ENCODE measurements at places on chromosomes 16 and 17.

- no peaks in the 10 kb centered on the region for H3K27me3 ChIP-seq
- no peaks in the 10 kb centered on the region for H3K4me1 ChIP-seq
- no peak overlapping the region for H3K4me3 ChIP-seq
- no peaks in the 10 kb centered on the region for H3K36me3 ChIP-seq
Observed at GRCh38 chr17:155576-155975, 18.2 kb downstream of the SCGB1C2 start.

GRCh38 chr16:66408163-66409048, 18.7 kb upstream of the BEAN1 start:
- peaks cover 20% of the 10 kb centered on the region for H3K27me3 ChIP-seq
- peak overlapping the region; percentile 89 for H3K4me3 ChIP-seq
- peaks cover 7% of the 10 kb centered on the region for H3K36me3 ChIP-seq
- H3K4me1 ChIP-seq: peaks cover 18% of the 10 kb centered on the region
- no peak for DNase-seq

GRCh38 chr16:4954714-4955113, 3.4 kb upstream of the SEC14L5 start:
- DNase-seq: no peak
- no peak overlapping the region for H3K27ac ChIP-seq
- H3K27me3 ChIP-seq: peaks cover 29% of the 10 kb centered on the region
- H3K36me3 ChIP-seq: no peaks in the 10 kb centered on the region

GRCh38 chr17:17666111-17666714, 15.0 kb upstream of the RAI1 start:
- H3K36me3 ChIP-seq: no peaks in the 10 kb centered on the region
- peaks cover 2% of the 10 kb centered on the region for H3K27me3 ChIP-seq
- DNase-seq: no peak

DNA sequence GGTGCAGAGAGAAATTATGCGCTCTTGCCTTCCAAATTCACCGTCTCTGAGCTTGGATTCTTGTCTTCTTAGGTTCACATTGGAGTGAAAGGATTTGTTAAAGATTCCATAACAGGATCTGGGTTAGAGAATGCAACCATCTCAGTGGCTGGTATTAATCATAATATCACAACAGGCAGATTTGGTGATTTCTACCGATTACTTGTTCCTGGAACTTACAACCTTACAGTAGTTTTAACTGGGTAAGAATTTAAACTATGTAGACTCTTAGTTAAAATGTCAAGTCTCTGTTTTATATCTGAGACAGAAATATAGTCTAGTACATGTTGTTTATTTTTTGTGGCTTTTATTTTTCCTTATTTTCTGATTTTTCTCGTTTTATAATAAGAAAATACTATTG, 42.9 kb downstream of the CPD start:
- H3K27ac ChIP-seq: no peak overlapping the region
- H3K36me3 ChIP-seq: peaks cover 16% of the 10 kb centered on the region
- no peak for DNase-seq
- H3K4me3 ChIP-seq: no peak overlapping the region
- no peaks in the 10 kb centered on the region for H3K27me3 ChIP-seq

DNA sequence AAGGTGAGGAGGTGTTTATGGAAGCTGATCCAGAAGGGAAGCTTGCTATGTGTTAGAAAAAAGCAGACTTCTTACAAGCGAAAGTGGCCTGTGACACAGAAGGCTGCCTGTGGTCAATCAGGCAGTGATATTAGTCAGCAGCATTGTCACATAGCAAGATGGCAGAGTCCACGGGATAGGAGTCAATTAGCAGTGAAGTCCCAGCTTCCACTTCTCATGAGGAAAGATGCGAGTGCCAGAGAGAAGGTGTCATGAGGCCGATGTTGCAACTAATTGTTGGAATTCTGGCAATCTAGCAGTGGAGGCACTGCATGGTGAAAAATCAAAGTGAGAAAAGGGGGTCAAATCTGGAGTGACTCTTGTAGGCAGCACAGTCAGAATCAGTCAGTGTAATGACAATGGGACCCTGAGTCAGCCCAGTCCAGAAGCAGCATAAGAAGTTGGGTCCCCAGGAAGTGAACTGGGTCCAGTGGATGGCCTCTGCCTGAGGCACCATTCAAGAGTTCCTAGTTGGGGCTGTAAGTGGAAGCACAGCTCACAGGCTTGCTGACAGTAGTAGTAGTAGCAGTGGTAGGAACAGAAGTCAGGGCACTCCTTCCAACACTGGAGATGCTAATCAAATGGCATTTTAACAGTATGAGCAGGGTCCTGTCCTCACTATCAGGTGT, 85.1 kb downstream of the TNFRSF13B start:
- DNase-seq: no peak
- H3K4me1 ChIP-seq: no peaks in the 10 kb centered on the region
- no peak overlapping the region for H3K27ac ChIP-seq
- H3K27me3 ChIP-seq: no peaks in the 10 kb centered on the region
- H3K4me3 ChIP-seq: no peak overlapping the region
- no peaks in the 10 kb centered on the region for H3K36me3 ChIP-seq
